ENCODE measurements at places on chromosomes 12 and 14.
A peak's percentile ranks its signal among the peaks of the same experiment; 100 is the strongest.

DNA sequence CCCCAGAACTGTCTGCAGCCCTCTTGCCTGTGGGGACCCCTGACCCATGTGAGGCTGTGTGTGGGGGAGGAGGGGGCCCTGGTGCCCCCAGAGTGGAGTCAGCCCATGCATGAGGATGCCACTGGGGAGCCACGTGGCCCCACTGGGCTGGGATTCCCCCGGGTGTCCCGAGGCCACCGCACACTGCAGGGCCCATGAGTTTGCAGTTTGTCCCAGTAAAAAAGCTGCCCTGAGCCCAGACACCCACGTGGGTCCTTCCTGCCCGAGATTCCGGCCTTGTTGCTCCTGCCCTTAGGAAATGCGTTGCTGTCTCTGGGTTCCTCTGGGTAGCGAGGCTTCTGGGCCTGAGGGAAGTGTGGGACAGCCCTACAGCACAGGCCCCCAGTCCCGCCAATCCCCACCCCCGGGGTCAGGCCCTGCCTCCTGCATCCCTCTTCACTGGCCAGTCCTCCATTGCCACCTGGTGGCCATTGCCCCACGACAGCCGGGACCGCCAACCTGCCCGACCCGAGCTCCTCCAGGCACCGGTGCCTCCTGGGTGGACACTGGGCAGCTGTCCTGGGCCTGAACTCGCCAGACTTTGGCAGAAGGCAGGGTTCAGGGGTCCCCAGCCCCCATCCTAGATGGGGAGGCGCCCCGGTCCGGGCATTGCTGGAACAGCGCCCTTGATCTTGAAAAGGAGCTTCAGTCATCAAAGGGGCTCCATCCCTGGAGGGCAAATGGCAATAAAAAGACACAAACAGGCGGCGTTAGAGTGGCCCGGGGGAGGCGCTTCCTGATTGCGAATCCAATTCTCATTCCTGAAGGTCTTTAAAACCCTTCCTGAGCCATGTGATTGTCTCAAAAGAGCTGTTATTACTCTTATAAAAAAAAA, 15.6 kb upstream of the C14orf180 start:
- peak; percentile 30 for DNase-seq

DNA sequence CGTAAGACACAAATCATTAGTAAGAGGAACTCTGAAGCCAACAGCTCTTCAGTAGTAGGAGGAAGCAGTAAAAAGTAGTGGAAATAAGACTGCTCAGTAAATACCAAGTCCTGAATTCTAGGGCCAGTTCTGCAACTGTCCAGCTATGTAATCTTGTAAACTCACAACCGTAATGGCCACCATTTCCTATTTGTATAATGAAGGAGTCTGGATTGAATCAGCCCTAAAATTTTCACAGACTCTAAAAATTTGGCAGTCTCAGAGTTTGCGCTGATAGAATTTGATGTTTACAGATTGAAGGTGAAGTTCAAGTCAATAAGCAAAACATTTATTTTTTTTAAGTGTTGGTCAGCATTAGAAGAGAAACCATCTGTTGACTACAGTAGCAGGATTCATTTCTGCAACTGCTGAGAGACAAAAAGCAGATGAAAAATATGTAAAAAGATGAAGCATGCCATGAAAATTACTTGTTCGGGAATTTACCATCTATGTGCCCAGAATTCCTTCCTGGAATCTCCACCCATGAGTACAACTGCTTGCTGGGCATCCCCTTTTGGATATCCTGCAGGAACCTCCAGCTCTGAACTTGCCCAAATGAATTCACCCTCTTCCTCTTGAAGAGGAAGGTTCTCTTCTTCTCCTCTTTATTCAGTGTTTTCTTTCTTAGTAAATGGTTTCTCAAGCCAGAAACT, 47.5 kb downstream of the GALNT4 start:
- DNase-seq, result no peak

DNA sequence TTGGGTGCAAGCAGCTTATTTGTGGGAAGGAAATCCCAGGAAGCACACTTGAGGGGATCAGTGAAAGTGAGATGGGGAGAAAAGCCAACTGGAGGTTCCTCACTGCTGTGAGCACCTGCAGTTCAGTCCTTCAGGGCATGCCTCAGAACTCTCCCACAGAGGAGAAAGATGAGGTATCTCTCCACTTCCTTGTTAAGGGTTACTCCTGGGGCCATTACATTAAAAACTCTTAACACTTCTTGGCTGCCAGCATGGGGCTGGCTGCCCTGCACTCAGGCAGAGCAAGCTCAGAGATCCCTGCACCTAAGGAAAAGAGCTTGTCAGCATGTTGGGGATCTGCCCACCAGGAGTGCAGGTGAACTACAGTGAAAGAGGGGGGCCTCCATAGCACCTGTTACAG, 28.8 kb downstream of the FERMT2 start:
- DNase-seq, result no peak

DNA sequence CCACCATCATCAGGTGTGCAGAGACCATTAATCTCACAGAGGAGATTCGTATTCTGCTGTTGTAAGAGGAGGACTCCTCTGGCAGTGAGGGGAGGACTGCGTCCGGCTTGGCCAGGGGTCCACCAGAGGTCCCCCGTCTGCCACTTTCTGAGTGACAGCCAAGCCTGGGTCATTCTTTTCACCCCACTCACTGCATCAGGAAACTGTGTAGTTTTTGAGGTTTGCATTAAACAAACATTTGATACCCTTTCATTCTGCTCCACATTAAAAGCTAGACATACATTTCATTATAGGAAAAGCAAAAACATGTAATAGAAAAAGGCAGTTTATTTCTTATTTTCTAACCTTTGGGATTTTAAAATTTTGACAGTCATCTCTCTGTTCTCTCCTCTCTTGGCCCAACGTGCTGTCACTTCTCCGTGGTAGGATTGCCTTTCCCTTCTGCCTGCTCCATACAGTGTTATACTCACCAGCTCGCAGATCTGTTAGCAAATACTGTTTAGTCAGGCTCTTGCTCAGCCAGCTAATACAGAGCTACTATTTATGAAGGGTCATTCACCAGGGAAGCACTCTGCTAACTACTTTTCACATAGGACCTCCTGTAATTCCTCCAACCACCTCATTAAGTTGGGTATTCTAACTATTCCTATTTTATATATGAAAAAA, 99.3 kb downstream of the PELI2 start:
- no peak for DNase-seq

- DNase-seq, result peak; percentile 49
Measured at GRCh38 chr14:45679853-45680252, 426.9 kb upstream of the MIS18BP1 start.

DNA sequence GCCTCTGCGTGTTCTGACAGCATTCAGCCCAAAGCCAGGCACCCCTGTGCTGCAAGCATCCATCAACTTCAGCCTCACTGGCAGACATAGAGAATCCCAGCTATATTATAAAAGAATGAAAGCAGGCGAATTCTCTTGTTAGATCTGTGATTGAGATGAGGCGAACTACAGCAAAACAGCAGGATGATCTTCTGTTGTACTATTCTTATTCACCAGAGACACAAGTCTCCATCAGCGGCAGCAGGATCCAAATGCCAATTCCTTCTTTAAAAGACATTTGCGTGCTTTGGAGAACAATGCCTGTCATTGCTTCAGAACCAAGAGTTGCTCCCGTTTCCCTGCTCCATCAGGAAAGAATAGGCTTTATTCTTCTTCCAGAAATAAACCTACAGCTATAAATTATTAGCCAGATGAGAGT, 188.9 kb downstream of the SLC41A2 start:
- DNase-seq, result no peak

- peak; percentile 23 for DNase-seq
Measured at GRCh38 chr12:30286345-30286926, 409.2 kb downstream of the IPO8 start.

All from LoVo (cell line).